ENCODE measurements at places on chromosomes 2 and 18.

DNA sequence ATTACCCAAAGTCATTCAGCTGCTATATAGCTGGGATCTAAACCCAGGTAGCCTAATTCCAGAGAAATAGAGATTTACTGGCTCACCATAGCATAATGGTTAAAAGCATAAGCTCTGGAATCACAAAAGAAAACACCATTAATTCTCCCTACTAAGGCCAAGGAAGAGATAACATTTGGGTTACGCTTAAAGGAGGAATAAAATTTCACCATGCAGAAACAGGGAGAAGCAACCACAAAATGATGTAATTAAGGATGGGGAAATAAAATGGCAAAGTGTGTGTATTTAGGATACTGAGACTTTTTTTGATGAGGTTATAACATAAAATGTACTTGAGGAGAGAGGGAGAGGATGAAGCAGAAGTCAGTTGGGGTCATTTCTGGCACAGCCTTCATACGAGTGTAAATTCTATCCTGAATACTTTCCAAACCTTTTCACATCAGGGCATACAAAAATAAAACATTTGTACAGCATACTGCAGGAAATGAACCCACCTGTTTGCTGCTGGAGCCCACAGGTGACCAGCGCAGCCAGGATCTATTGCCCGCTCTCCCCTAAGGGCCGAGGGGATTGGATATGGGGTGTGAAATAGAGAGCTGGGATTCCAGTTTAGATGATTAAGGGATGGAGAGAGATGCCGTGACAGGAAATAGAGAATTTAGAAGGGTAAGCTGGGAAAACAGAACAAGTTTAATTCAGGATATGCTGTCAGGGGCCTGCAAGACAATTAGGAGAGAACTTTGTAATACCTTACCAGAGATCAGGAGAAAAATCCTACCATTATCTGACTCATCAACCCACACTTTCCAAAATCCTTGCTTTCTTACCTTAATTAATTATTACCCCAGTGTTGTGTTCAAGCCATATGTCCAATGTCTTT, 43.8 kb upstream of the SERTAD2 start:
- DNase-seq = peak; percentile 24

- DNase-seq = peak; percentile 1
Observed at GRCh38 chr2:196544906-196545433, 94.5 kb upstream of the CCDC150 start.

- no peak for DNase-seq
Observed at GRCh38 chr2:47456851-47457250, 53.9 kb downstream of the MSH2 start.

DNA sequence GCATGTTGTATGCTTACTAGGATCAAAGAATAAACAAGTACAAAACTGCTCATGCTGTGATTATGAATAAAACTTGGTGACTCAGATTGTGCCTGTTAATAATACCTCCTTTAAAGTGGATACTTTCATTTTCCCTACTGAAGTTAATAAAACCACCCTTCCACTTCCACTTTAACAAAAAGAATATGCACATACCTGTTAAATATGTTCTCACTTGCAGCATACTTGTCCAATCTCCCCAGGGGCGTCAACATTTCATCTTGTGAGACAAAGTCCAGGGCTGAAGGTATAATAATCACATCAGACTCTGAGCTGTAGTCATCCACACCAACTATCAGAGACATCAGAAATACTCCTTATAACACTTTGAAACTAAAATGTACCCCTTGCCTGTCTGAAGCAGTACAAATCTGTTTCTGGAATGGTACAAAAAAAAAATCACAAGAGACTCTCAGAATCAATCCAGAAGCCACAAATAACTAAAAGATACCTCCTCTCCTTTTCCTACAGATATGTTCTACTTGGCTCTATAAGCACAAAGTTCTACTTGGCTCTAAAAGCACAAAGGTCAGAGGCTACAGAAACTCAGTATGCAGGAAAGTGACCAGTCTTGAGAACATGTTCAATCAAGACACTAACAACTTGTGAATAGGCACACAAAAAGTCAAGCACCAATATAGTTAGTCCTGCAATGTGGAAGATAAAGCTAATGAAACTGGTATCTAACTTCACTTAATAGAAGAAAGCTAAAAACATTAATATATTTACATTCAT, 19.3 kb downstream of the PPP4R1 start:
- DNase-seq = peak; percentile 53

DNA sequence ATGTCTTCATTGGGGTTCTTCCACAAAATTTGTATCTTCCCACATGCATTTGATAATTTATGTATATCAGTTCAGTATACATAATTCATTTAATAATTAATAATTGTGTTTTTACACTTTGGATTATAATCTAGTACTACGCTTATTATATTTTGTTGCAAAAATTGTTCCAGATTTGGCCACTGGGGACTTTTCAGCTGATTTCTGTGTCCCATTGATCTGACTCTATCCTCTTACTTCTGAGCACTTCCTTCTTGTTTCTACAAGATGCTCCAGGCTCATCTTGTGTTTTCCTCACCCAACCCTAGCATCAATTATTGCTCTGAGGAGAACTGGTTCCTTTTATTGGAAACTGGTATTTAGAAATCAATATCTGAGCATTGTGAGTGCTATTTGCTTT, 215.3 kb upstream of the CDH19 start:
- no peak for DNase-seq

DNA sequence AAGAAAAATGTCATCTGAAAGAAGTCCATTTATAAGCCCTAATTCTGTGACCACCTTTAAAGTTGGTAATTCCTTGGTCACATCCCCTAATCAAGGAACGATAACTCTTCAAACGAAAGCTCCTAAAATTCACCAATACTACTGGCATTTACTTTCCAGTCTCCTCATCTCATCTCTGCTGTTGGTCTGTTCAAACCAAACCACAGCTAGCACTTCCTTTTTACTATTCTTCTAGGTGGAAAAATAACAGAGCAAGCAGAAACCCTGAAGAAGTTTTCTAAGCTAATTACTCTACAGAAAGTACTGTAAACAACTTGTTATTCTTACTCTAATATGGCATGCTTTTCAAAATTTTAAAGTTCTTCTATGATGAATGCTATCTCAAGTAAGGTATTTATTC, 21.6 kb downstream of the TIA1 start:
- DNase-seq = no peak

- peak; percentile 3 for DNase-seq
Observed at GRCh38 chr2:98875081-98875728, 60.8 kb downstream of the CRACDL start.

- DNase-seq = no peak
Observed at GRCh38 chr2:219179601-219180465, 1.8 kb downstream of the RETREG2 start.

DNA sequence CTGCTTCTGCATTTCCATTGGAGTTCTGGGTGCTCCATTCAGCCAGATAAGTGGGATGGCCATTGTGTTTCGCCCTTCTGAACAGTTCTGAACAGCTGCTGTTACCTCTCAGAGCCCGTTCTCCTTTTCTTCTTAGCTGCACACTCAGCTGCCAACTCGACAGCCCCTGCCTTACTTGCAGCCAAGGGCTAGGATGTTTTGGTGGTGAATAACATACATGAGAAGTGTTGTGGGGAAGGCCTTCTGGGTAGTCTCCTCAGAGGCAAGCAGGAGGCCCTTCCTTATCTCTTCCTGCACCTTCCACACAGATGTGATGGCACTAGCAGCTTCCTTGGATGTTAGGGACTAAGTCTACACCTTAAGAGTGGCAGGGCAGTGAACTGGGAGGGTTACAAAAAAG, 138.4 kb upstream of the NOSTRIN start:
- peak; percentile 33 for DNase-seq

DNA sequence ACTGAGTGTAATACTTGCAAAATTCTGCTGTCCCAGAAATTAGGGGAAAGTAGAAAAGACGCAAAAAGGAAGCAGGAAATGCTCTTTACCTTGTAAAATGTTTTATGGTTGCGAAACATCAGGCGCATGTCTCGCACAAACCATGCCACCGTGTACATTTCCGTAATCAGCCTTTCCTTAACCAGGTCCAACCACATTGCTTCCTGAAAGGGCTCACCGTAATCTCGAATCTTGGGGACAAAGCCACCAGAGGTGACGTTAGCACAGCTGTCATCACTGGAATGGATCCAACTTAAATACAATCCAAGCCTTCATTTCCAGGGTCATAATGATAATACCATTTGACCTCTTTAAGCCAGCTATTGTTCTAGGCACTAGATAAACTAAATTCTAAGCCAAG, 49.3 kb downstream of the SP110 start:
- peak; percentile 49 for DNase-seq

GRCh38 chr2:218963601-218964000, 4.1 kb downstream of the CDK5R2 start:
- no peak for DNase-seq

DNA sequence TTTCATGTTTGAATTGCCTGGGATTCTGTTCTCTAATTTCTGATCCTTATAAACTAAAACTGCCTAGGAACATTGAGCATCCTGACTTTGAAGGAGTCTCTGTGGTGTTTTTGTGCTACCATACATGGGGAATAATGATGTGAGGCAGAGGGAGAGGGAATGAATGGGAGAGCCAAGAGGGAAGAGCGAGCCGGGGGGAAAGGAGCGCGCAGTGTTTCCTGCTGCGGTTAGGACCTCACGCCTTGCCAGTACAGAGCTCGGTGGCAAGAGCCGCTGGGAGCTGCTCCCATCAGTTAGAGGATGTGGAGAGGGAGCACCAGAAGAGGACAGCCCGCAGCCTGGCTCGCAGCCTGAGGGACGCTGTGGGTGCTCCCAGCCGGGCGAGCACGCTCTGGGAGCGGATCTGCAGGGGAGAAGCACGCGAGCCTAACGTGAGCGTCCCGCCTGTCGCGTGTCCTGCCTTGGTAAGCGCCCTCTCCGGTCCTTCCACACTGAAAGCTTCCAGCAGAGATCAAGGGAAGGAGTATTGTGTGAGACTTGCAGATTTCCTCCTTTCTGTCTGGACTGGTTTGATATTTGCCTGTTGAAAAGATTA, 114.7 kb downstream of the FAM210A start:
- DNase-seq = peak; percentile 36

DNA sequence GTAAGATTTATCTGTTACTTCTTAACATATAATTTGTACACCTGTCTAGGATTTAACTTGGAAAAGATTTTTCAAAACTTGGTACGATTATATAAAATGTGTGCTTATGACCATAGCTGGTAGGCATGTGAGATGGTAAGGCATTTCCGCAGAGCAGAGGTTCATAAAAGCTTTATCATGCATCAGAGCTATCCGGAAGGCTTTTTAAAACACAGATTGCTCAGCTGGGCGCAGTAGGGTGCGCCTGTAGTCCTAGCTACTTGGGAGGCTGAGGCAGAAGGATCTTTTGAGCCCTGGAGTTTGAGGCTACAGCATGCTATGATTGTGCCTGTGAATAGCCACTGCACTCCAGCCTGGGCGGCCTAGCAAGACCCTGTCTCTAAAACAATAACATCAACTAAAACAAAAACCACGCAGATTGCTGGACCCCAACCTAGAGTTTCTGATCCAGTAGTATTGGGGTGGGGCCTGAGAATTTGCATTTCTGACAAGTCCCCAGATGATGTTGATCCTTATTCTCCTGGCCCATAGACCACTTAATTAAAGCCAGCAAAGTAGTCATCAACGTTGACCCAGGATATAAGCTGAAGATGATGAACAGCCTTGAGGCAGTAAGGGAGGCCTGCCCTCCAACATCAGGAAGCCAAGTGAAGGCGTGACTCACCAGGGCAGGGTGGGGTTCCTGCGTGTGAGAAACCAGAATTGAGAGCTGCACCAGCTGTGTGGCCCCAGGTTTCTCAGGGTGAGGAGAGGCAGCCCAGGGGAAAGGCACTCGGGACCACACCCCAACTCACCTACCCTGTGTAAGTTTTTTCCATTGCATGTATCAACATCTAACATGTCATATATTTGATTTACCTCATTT, 21.6 kb upstream of the SLC20A1 start:
- DNase-seq = peak; percentile 72

- DNase-seq = no peak
Observed at GRCh38 chr2:120302301-120302700, 43.6 kb upstream of the INHBB start.

DNA sequence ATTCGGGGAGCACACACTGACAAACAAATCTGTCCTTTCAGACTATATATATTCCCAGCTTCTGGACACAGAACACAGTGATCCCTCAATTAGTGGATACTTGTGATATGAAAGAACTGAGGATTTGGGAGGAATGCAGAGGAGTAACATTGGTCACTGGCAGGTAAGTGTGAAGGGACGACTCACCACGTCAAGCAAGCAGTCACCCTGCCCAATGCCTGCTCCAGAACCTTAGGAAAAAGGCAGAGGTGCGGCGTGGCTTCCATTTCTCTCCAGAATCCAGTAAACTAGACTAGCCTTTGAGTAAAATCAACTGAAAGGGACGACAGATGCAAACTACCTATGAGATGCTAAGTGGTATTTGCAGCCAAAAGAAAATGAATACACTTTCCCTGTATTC, 1.1 kb downstream of the CCDC93 start:
- DNase-seq = peak; percentile 7

GRCh38 chr2:28393114-28393836, 617 bp downstream of the FOSL2 start:
- DNase-seq = peak; percentile 81

- DNase-seq = peak; percentile 89
Observed at GRCh38 chr2:26770986-26771586, 7.0 kb downstream of the SLC35F6 start.

GRCh38 chr2:2960441-2961133, 417.0 kb downstream of the EIPR1 start:
- no peak for DNase-seq

DNA sequence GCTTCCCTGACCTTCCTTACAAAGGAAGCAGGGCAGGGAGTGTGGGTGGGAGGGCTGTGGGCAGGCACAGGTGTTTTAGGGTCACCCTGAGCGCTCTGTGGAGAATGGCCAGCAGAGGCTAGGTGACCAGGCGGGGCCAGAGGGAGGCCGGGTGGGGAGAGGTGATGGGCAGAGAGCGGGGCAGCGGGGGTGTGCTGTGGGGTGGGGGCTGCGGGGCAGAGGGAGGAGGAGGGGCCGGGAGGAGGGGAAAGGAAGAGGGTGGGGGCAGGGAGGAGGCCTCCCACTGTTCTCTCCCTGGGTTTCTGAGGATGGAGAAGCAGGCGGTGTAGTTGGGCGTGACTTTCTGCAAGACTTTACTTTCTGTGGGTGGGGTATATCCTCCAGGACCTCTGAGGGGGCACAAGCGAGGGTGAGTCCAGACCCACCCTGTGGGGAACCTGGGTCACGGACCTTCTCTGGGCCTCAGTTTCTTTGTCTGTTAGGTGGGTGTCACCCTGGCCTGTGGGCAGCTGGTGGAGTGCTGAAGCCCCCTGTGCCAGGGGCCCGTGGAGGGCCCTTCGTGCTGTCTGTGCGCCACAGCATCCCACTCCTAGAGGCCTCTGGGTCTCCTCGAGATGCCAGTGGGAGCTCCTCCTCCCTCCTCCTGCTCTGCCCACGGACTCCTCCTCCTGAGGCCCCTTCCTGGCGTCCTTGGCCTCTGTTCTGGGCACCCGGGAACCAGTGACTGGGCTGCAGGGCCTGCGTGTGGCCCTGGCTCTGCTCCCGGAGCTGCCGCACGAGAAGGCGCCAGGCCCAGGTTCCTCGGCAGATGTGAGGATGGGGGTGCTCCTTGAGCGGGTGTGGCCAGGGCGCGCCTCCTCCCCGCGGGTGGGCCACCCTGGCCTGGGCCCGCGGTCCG, 6.3 kb upstream of the NEU4 start:
- no peak for DNase-seq

- no peak for DNase-seq
Observed at GRCh38 chr2:25692737-25693445, 19.5 kb upstream of the DTNB start.
